ENCODE measurements at places on chromosomes 5 and 9.

- DNase-seq, result no peak
Measured at GRCh38 chr9:132548751-132549640, 33.4 kb upstream of the BARHL1 start.

DNA sequence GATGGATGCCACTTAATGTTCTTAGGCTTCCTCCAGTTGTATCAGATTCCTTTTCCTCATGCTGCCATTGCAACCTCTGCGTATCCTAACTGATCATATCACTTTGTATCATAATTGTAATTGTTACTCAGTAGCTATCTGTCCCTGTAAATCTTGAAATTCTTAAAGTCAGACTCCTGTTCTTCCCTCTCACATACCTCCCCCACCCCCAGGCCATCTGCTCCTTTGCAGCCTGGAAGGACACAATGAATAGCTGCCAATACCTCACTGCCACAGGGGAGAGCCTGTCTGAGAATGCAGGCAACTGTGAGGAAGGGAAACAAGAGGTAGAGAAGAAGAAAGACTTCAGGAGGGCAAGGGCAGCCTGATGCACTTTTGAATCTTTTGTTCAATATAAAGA, 228.5 kb downstream of the ENC1 start:
- DNase-seq, result no peak

- DNase-seq, result no peak
Measured at GRCh38 chr9:94991961-94992907, 265.7 kb downstream of the AOPEP start.

DNA sequence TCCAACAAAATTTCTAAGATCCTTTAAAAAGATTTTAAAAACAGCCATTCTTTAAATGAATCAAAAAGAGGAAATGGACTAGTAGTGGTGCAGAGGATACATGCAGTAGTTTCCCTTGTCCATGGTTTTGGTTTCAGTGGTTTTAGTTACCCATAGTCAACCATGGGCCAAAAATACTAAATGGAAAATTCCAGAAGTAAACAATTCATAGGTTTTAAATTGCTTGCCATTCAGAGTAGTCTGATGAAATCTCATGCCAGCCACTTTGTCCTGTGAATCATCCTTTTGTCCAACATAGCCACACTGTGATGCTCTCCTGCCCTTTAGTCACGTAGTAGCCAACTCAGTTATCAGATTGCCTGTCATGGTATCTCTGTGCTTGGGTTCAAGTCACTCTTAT, 286.1 kb downstream of the ANXA1 start:
- no peak for DNase-seq

GRCh38 chr9:14563902-14564624, 129.2 kb downstream of the ZDHHC21 start:
- DNase-seq, result no peak

GRCh38 chr9:69834591-69835184, 14.1 kb downstream of the CFAP95 start:
- no peak for DNase-seq

- DNase-seq, result peak; percentile 61
Measured at GRCh38 chr5:543755-544674, 19.8 kb upstream of the SLC9A3 start.

GRCh38 chr9:16794871-16795639, 75.4 kb downstream of the BNC2 start:
- no peak for DNase-seq

DNA sequence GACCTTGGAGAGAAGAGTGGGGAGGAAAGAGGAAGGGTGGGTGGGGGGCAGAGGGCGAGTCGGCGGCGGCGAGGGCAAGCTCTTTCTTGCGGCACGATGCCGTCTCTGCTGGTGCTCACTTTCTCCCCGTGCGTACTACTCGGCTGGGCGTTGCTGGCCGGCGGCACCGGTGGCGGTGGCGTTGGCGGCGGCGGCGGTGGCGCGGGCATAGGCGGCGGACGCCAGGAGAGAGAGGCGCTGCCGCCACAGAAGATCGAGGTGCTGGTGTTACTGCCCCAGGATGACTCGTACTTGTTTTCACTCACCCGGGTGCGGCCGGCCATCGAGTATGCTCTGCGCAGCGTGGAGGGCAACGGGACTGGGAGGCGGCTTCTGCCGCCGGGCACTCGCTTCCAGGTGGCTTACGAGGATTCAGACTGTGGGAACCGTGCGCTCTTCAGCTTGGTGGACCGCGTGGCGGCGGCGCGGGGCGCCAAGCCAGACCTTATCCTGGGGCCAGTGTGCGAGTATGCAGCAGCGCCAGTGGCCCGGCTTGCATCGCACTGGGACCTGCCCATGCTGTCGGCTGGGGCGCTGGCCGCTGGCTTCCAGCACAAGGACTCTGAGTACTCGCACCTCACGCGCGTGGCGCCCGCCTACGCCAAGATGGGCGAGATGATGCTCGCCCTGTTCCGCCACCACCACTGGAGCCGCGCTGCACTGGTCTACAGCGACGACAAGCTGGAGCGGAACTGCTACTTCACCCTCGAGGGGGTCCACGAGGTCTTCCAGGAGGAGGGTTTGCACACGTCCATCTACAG, 760 bp downstream of the NPR3 start:
- DNase-seq, result no peak

DNA sequence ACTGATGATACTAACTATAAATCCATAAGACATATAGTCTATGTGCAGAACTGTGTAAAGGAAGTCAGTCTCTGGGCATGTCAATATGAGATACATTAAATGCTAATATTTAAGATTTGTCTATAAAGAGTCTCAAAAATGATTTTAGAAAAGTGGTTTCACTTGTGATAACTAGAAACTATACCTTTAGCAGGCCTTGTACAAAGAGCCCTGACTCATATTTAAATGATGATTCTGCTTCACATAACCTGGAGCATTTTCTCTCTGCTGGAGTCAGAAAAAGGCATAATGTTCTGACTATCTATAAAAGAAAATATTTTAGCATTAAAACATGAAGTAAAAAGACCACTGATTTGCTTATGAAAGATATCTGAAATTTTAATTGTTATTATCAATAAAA, 15.0 kb downstream of the C9orf72 start:
- DNase-seq, result no peak

GRCh38 chr5:125950012-125950615, 473.1 kb upstream of the GRAMD2B start:
- no peak for DNase-seq

GRCh38 chr9:98074115-98074990, 17.8 kb downstream of the NANS start:
- DNase-seq, result peak; percentile 74

DNA sequence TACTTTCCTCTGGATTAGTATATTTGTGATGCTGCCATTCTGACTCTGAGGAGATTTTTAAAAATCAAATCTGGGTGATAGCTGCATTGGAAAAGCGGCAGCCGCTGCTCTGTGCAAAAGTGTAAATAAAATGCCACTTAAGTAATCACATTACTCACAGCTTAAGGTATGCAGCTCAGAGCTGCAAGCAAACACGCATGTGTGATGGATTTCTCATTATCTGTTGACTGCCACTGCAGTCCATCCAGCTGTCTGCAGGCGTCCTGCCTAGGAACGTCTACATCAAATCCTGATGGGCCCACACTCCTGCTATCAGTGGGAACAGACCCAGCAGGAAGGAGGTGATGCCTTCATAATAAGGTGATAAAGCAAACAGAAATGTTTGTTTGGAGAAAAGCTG, 216.9 kb downstream of the SPOCK1 start:
- DNase-seq, result no peak

- DNase-seq, result no peak
Measured at GRCh38 chr9:131693651-131694597, 46.0 kb downstream of the RAPGEF1 start.

GRCh38 chr9:136115641-136116359, 2.9 kb downstream of the TMEM250 start:
- DNase-seq, result no peak

DNA sequence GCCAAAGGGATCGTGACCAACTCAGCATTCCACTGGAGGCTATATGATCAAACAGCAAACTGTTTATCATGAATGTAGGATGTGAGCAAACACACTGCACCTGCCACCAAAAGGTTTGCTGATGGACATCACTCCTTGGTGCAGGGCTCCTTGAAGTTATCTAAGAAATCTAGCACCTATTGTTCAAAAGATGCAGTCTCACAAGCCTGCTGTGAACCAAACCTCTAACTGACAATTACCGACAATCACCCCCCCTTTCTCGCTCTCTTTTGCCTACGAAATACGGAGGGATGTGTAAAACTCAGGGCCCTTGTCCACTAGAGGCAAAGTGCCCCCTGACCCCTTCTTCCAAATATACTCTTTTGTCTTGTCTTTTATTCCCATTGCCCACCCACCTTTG, 2.5 kb upstream of the CLTA start:
- DNase-seq, result no peak

- DNase-seq, result no peak
Measured at GRCh38 chr5:168215646-168216045, 75.8 kb upstream of the WWC1 start.

DNA sequence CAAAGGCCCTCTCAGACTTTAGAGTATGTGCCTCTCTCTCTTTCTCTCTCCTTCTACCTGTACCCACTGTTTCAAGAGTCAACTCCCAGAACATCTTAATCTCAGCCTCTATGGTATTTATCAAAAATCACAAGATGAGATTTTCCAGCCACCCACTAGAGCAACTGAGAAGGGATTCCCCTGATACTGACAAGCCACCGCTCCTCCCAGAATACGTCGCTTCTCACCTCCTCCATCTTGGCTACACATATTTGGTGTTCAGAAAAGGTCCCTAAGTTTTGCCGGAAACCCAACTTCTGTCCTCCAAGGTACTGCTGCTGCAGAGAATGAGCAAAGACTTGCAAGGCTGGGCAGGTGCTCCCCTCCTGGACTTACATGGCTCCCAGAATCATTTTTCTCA, 6.1 kb downstream of the GARIN3 start:
- DNase-seq, result peak; percentile 27

DNA sequence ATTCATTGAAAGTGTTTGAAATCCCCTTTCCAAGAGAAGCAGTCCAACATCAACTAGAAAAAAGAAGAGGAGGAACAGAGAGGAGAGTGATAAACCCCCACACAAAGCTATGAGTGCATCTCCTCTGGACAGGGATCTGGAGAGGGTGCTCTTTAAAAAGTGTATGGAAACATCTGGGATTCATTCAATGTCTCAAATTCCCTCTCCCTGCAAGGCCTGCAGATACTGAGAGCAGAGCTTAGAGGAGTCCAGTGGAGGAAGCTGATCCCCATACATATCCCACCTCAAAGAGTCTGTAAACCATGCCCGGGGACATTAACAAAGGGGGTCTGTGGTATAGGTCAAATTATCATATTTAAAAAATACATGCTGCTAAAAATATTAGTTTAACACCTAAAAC, 2.2 kb downstream of the SPOCK1 start:
- DNase-seq, result no peak

GRCh38 chr5:19104948-19105347, 883.1 kb downstream of the CDH18 start:
- DNase-seq, result no peak

- DNase-seq, result peak; percentile 96
Measured at GRCh38 chr9:128007566-128008138, 26.9 kb upstream of the EEIG1 start.

DNA sequence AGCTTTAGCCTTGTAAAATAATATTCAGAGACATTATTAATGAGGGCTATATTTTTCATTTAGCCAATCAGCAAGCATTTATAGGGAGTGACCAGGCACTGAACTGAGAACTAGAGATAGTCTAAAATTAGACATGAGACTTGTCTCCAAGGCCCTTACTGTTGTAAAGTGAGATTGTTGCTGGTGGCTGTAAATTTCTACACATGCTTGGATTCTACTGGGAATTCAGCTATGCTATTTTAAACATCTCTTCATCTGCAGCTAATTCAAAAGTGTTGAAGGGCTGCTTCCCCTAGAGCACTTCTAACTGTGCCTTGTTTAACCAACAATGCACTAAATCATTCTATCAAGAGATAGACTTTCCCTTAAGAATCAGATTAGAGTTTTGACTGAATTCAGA, 67.4 kb downstream of the CHSY3 start:
- no peak for DNase-seq

GRCh38 chr5:69083412-69083811, 10.4 kb upstream of the SLC30A5 start:
- no peak for DNase-seq

DNA sequence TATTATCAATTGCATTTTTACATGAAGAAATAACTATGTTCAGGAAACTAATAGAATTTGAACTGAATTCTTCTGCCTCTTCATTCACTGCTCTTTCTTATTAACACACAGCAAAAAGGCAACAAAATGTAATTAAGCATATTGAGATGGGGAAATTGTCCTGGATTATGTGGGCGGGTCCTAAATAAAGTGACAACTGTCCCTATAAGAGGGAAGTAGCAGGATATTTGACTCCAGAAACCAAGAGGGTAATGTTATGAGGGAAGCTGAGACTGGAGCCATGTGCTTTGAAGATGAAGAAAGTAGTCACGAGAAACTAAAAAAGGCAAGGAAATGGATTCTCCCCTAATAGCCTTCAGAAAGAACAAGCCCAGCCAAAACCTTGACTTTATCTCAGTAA, 311.2 kb upstream of the PIK3R1 start:
- DNase-seq, result no peak

GRCh38 chr9:93479726-93480125, 26.3 kb upstream of the FAM120AOS start:
- DNase-seq, result no peak

- no peak for DNase-seq
Measured at GRCh38 chr5:135154961-135155360, 120.9 kb upstream of the PITX1 start.

- DNase-seq, result no peak
Measured at GRCh38 chr9:119278171-119278570, 91.1 kb downstream of the BRINP1 start.
